ENCODE measurements at places on chromosomes 4 and X.
A peak's percentile ranks its signal among the peaks of the same experiment; 100 is the strongest.

DNA sequence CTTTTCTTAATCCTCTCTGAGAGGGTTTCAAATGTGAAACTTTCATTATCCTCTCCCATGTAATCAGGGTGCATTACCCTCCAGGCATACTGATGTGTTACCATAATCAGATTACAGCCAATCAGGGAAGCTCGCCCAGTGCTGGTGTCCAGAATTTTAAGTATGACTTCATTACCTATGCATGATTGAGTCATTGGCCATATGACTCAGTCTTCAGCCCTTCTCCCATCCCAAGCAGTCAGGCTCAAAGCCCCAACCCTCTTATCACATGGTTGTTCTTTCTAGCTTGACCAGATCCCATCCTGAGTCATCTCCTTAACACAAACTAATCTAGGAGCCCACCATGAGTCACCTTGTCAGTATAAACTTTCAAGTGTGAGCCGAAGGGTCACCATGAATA lies 1668.1 kb upstream of the AGA start:
- DNase-seq, result no peak

DNA sequence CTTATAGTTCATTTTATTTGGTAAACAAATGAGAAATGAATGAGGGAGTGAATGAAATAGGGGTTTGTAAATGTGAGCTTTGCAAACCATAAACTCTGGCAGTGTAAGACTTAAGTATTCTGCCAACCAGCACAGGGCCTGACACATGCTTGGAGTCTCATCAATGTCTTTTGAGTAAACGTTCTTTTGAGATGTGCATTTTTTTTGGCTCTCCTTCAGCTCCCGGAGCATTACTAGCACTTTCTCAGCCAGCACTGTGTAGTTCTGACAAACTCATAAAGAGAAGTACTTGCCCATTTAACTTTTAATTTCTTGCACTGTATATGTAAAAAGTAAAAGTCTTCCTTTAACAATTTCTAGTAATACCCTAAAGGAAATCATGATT lies 245.3 kb downstream of the HS3ST1 start:
- no peak for DNase-seq

GRCh38 chr4:169800541-169800940 lies 42.8 kb upstream of the HPF1 start:
- DNase-seq, result no peak

DNA sequence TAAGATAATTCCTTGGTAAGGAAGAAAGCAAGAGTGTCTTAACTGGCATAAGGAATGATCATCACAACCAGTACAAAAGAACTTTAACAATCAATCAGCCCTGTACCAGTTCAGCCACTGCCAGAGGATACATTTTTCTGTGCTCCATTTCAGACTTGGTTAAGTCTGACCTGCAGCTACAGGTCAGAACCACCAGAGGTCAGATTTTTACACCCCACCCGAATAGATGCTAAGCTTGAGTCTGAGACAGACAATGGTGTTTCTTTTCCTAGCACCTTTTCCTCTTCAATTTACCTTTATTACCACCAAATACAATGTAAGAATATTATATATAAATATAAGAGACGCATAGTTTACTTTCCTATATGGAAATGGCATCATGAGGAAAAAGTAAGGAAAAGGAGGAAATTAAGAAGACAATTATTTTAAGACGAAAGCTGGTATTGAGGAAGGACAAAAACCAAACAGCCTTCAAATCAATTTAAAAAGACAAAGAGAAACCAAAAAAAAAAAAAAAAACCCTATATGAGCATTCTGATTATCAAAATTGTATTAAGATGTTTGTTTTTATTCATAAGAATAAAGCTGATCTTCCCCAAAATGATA lies 215.3 kb upstream of the TTC29 start:
- DNase-seq, result peak; percentile 0

GRCh38 chr4:148164557-148164956 lies 277.7 kb downstream of the NR3C2 start:
- no peak for DNase-seq

- peak; percentile 1 for DNase-seq
Observed at GRCh38 chrX:45323387-45323786, 122.7 kb upstream of the DIPK2B start.

DNA sequence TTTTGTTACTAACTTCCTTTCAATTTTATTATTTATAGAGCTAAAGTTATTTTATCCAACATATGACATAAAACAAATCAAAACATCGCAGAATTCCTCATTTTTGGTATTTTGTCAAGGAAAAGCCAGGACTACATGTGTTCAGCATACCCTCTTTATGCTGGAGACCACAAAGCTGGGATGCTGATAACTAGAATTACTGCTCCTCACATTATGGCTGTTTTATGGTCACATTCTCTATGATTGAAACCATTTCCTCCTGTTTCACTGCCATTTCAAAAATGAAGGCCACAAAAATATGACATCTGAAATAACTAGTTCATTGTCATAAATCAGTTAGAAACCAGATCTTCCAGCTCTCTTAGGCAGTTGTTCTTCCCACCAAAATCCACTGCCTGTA lies 41.7 kb downstream of the KLHL34 start:
- no peak for DNase-seq

DNA sequence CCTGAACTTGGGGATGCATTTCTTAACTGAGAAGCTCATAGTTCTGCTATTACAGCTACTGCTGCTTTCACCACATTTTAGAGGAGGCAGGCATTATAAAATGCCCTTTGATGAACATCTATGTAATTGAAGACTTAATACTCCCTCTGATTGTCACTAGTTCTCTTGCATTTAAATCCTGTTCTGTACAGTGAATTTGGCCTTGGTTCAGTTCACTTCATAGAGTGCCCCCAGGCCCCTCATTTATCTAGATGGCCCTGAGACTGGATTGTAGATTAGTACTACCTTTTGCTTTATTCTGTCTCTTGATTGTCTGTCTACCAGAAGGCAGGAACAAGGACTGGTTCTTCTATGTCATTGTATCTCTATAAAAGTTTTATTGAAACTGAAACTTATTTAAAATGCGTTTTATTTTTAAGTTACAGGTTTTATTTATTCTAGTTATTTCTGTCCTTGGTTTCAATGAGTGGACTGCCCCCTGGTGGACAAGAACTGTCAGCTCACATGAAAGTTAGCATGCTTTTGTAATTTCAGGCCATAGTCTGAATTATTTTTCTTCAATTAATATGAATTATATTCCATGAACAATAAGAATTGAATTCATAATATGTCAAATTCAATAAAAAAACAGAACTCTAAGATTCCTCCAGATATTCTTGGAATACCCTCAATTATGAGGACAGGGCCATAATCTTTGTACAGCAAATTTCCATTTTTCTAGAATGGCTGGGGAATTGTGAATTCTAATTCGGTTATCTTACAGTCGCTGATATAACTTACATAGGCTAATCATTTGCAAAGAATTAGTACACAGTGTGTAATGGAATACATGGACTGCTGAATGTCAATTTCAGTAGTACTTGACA lies 47.2 kb upstream of the TMEM33 start:
- peak; percentile 8 for DNase-seq

DNA sequence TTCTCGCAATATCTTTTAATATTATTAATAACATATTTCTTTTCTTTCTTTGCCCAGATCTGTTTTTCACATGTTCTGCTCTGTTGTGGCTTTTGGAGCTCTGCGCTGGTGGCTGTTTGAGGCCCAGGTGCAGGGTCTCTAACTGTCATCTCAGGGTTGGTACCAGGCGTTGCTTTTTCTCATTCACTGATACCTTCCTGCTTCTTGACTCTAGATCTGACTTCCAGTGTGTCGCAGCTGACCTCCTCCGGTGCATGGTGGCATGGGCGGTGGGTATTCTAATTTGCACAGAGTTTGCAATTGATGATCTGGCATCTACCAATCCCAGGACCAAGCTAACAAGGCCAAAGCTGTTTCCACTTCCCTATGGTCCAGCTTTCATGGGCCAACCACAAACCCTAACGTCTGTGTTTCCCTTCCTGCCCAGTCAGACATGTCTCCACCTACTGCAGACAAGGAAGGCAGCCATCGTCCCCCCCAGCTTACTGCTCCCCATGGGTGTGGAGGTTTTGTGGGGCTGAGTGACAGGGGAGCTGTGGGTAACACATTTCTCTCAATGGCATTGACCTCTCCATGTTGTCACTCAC lies 25.2 kb downstream of the LETM1 start:
- DNase-seq, result no peak

All from NCI-H748 treated with DMSO at 0.1 percent for 48 hours (cell line).